ENCODE measurements at places on chromosomes 5 and 9. TPM values are rescaled to one million over a fixed set of nuclear protein-coding genes. Genes with fewer than 3 reads are reported as not detected.

DNA sequence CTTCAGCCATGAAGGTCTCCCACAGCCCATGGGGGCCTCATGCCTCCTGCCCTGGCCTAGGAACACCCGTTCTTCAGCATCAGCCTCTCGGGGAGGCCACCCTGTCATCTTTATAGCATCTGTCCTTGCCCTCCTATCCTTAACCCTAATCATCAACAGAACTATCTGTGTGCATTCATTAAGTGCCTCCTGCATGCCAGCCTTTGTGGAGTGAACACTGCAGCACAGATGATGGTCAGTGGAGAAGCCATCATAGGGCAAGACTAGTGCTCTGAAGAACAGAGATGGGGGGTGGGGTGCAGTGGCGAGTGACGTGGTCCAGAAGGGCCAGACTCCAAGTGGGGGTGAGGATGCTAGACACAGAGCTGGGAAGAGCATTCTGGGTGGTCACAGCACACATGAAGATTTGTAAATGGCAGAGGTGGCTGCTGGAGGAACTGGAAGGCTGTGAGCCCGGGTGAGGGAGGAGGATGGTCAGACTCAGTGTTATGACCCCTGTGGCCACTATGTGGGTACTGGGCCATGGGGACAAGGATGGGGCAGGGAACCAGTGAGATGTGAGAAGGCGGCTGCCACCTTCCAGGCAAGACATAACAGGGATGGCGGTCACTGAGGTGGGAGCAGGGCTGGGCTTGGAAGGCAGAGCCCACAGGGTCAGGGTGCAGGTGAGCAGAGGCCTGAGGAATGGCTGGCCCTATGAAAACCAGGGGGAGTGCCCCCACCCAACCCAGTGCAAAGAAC lies 3.6 kb upstream of the CARD19 start:
- DNase-seq: no peak

GRCh38 chr5:61010467-61011454 lies 65.8 kb downstream of the NDUFAF2 start:
- no peak for DNase-seq

GRCh38 chr9:95100071-95100627 lies 217.4 kb downstream of the FANCC start:
- no peak for DNase-seq

GRCh38 chr9:91253488-91253887 lies 108.2 kb downstream of the AUH start:
- DNase-seq: no peak

- no peak for DNase-seq
Measured at GRCh38 chr5:111694133-111694532, 62.9 kb downstream of the NREP start.

- no peak for DNase-seq
Measured at GRCh38 chr5:103598997-103599566, 36.5 kb upstream of the NUDT12 start.

DNA sequence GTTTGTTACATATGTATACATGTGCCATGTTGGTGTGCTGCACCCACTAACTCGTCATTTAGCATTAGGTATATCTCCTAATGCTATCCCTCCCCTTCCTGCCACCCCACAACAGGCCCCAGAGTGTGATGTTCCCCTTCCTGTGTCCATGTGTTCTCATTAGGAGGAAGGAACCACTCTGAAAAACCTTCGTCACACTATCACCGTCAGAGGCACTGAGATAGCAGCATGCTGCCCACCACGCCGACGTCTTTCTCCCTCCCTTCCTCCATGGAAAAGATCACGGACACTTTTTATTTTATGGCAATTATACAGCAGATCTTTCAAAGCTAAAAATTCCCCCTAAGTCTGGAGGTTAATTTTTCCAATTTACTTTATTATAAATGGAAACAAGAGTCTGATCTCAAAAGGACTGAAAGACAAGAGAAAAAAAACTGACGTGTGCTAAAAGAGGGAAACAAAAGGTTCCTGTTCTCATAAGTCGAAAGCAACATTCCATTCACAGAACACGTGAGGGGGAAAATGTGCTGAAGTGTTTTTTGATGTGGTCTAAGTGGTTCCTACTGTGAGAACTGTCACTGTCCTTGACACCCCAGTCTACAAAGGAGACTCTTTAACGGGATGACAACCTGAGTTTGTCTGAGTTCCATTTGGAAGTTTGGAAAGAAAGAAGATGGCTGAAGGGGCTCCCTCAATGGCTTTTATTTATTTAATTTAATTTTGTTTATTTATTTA lies 339.7 kb upstream of the IRX2 start:
- no peak for DNase-seq

- no peak for DNase-seq
Measured at GRCh38 chr5:28580616-28581015, 1542.2 kb upstream of the CDH9 start.

DNA sequence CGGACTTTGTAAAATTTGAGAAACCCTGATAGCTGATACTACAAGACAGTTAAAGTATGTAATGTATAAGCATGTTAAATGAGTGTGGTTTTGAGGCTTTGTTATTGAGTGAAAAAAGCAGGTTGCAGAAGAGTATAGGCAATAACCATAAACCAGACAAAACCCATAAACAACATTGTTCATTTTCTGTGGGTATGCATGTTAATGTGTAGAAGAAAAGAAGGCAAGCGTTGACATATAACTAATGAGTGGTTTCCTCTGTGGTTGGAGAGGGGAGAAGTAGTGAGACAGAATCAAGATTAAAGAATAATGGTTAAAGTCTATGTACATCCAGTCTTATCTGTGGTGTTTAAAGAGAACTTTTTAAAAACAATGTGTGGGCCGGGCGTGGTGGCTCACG lies 26.2 kb downstream of the RAD23B start:
- no peak for DNase-seq

GRCh38 chr5:149719666-149720065 lies 10.4 kb upstream of the PPARGC1B start:
- DNase-seq: no peak

DNA sequence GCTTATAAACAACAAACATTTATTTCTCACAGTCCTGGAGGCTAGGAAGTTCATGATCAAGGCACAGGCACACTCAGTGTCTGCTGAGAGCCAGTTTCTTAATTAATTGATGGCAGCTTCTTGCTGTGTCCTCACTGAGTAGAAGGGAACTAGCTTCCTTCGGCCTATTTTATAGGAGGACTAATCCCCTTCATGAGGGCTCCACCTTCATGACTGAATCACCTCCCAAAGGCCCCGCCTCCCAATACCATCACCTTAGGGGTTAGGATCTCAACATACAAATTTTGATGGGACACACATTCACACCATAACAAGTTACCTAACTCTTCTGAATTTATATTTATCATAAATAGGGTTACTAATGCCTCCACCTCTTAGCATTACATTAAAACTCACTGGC lies 129.8 kb downstream of the GNAQ start:
- DNase-seq: no peak

DNA sequence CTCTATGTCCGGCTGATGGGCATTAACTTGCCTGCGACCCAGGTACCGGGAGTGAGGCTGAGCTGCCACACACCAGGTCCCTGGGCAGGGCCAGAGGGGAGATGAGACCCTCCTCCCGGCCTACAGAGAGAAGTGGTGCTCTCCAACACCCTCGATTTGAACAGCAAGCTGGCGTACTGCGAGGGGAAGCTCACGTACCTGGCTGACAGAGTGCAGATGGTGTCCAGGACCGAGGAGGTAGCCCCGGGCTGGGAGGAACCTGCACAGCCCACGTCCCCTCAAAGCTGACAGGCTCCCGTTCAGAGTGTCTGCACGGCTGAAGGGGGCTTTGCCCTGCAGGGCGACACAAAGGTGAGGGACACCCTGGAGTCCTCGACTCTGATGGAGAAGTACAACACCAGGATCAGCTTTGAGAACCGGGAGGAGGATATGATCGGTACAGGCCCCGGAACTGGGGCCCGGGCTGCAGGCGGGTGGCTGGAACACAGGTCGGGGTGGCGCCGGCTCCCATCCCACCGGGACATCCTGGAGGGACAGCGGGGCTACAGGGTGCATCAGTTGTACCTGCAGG lies 1.0 kb upstream of the RABL6 start:
- DNase-seq: no peak

DNA sequence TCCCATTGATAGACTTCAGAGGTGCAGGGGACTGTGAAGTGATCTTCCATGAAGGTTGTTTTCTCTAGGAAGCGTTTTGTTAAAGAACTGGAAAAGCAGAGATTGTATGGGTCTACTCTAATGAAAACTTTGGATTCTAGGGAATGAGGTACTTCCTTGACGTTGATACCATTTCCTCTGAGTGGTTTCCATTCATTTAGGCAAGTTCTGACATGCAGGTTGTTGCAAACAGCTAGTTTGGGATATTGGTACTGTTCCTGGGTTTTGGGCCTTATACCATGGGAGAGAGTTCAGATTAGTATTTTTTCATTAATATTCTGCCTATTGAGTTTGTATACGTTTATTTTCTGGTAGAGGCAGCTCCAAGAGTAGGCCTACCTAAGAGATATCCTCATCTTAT lies 25.7 kb downstream of the SMARCA2 start:
- DNase-seq: no peak

DNA sequence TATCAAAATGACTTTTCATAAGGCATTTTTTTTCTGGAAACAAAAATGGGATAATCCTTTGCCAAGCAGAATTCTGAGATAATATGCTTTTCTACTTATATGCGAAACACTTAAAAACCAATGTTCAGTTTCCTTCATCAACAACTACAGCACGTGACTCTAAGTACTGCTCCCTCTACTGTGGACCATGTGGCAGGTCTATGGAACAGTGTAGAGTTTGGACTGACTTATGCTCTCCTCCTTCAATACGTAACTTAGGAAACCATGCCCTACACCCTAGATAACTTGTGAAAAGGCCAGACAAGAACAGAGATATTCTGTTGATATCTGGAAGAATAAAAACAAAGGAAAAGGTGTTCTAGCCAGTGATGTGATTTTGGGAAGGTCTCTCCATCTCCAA lies 111.3 kb upstream of the GNA14 start:
- DNase-seq: no peak

DNA sequence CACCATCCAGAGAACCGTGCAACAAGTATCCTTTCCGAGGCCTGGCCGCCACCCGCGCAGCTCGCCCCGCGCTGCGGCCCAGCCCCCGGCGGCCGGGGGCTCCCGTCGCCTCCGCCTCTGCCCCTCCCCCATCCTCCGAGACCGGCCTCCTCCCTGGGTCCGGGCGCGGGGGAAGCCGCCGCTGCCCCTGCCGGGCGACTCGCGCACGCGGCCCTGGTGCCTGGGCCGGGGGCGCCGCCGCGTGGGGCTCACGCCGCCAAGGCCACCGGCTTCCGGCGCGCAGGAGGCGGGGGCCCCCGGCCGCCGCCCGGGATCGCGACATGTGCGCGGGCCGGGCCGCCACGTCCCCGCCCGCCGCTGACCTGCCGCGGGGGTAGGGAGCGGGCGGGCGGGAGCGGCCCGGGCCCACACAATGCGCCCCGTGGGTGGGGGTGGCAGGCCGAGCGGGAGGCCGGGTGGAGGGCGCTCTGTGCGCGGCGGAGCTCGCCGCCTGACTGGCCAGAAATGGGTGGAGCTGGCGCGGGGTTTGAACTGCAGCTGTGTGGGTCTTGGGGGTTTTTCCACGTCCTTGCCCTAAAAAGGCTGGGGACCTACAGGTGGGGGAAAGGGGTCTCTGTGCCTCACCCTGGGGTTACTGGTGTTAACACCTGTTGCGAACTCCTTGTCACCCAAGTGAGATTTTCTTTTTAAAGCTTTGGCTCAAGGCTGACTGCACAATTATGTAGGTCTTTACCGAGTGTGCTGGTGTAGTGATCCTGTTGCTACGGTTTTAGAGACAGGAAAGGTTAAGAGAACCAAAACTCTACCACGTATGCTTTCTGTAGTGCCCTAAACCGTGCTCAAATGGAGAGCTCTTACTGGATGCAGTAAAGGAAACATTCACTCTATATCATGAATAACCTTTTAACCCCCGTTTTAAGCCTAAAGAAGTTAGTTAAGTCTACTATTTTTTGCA lies 32.3 kb downstream of the TNPO1 start:
- peak; percentile 64 for DNase-seq

DNA sequence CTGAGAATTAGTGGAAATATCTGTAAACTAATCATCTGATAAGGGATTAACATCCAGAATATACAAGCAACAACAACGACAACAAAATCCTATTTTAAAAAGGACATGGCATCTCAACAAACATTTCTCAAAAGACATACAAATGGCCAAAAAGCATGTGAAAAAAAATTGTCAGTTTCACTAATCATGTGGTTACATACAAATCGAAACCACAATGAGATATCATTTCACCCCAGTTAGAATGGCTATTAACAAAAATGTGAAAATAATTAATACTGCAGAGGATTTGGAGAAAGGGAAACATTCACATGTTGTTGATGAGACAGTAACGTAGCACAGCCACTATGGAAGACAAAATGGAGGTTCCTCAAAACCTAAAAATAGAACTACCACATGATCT lies 69.5 kb downstream of the ERP44 start:
- no peak for DNase-seq

GRCh38 chr5:110265162-110265561 lies 461.3 kb downstream of the TMEM232 start:
- DNase-seq: no peak

Gene PCDH1
- not detected for total RNA-seq

Gene C9orf72
- total RNA-seq: 19.6 TPM

Gene TTC16
- 0.73 TPM for total RNA-seq

Gene IRX4
- not detected for total RNA-seq

Gene ABCA1
- total RNA-seq: 5.7 TPM

Gene ENHO
- total RNA-seq: not detected

Gene PTGER4
- 56.9 TPM for total RNA-seq

Gene NDUFB6
- total RNA-seq: 42.9 TPM
